CD4-positive, alpha-beta T cell treated with Interleukin-2 at 100 ng/mL for 4 hours (primary cell): ENCODE measurements at places on chromosomes 12 and 14.

- DNase-seq: peak; percentile 96
Observed at GRCh38 chr14:21510735-21511657, at the start of gene METTL3. TSS of gene METTL3 (minus strand) at chr14:21511340. CDS start at chr14:21511223, 117 bp downstream.

DNA sequence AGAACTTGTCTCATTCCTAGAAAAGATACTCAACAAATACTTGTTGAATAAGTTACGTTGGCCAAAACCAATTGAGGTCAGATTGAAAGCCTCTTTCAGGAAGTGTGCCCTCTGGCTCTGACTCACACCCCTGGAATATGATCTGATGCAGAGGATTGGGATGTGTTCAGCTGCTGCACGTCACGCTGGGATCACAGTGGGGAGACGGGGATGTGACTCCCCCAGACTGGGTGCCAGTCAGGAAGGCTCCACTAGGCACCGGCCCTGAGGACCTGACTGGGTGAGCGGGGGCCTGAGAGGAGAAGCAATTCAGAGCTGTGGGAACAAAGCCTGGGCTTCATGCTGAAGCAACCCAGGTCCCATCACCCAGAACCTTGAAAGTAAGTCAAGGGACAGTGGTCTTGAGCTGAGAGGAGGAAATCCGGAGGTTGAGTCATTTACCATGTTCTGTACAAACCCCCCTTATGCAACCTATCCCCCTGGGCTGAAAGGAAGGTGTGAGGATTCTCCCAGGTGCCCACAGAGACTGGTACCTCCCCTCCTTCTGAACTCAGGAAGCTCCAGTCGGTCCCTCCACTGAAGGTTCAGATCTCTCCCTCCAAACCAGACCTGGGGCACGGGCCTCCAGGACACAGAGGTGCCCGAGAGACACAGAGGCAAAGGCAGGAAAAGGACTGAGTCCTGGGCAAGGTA is 3.9 kb downstream of the CEBPE start:
- no peak for DNase-seq

DNA sequence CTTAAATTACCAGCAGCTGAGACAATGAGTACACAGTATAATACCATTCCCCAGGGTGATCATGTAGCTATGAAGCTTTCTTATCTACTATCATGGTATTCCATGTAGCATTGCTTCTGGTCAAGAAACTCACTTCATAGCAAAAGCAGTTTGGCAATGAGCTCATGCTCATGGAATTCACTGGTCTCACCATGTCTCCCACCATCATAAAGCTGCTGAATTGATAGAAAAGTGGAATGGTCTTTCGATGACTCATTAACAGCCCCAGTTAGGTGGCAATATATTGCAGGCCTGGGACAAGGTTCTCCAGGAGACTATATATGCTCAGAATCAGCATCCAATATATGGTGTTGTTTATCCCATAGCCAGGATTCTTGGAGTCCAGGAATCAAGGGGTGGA is 553.7 kb downstream of the FOXG1 start:
- no peak for DNase-seq

DNA sequence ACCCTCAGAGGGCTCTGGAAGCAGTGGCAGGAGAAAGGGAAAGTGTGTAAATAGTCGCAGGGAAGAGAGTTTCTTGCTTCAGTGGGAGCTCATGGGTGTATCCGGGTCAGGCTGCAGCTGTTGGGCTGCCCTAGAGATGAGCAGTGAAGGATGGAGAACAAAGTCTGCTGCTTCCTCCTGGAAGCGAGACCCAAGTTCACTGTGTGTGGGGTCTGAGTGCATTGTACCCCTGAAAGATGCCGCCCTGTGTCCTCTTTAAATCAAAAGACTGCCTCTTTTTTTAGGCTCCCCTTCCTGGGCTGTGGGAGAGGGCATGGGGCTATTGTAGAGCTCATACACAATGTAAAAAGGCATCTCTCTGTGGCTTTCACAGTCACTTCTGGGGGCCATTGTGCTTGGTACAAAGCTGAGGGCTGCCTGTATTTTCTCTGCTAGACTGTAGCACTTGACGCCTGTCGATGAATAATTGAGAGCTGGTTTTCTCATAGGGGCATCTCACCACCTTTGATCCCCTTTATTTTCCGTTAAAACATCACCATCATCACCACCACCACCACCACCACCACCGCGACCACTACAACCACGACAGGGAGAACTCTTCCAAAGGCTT is 16.7 kb downstream of the CHST11 start:
- DNase-seq: peak; percentile 26

GRCh38 chr14:69896080-69896479 is 16.9 kb downstream of the SMOC1 start:
- no peak for DNase-seq

- no peak for DNase-seq
Observed at GRCh38 chr14:33646692-33647260, 304.1 kb downstream of the EGLN3 start.

GRCh38 chr14:105974902-105975301 is 448.5 kb downstream of the TMEM121 start:
- peak; percentile 58 for DNase-seq

GRCh38 chr12:68428211-68428610 is 96.0 kb upstream of the MDM1 start:
- no peak for DNase-seq

DNA sequence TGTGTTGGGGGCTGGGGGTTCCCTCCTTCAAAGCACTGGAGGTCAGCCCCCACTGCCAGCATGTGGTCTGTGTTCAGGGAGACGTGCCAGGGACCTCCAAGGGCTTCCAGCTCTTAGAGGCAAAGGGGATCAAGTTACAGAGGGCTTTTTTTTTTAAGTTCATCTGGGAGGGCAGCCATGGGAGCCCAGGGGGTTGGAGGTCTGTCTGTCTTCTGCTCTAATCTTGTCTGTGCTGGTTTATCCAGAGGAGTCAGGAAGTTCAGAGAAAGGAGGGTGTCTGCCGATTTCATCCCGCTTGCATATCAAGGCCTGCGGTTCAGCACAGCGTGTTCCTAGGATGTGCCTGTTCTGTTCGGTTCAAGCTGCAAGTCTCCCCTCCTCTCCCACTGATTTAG is 72.2 kb downstream of the TMEM132C start:
- no peak for DNase-seq

DNA sequence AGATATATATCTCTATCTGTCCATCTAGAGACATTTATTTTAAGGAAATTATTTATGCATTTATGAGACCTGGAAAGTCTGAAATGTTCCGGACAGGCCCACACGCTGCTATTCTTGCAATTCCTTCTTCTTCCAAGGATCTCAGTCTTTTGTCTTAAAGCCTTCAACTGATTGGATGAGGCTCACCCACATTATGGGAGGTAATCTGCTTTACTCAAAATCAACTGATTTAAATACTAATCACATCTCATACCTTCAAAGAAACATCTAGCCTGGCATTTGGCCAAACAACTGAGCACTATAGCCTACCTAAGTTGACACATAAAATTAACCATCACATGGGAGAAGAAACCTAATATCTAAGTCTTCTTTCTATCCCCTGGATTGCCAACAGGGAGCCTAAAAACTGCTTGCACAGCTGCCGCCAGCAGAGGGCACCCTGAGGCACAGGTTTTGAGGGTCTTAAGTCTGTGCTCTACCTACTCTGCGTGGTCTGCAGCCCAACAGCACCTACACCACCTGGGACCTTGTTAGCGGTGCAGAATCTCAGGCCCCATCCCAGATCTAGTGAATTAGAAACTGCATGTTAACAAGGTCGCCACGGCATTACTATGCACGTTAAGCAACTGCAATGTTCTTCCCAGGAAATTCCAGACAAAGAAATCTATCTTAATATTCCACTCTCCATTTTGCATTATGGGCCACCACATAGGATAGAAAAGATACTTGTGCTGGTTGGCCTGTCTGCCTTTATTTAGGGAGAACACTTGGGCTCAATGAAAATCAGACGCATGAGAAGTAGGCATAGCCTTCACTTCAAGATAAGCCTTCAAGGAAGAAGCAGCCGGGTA is 249.7 kb downstream of the FOXG1 start:
- no peak for DNase-seq

DNA sequence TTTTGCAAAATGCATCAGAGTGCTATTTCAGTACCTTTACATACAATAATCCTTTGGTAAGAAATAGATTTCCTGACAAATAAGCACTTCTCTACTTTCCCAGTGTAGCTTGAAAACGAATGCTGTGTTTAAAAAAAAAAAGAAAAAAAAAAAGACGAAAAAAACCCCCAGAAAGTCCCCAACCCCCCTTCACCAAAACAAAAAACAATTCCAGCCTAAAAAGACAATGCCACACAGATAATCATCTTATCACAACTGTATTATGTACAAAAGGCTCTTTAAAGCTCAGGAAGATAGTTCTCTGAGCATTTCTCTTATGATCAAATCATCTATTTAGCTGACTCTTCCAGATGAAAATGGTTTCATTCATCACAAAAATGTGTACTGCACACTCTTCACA is 1.6 kb downstream of the FERMT2 start:
- no peak for DNase-seq

GRCh38 chr12:1794440-1795090 is 25.8 kb upstream of the LRTM2 start:
- no peak for DNase-seq

GRCh38 chr12:40156021-40156764 is 50.3 kb upstream of the SLC2A13 start:
- DNase-seq: no peak

- DNase-seq: no peak
Observed at GRCh38 chr12:102958830-102959176, 1.3 kb downstream of the ASCL1 start.

DNA sequence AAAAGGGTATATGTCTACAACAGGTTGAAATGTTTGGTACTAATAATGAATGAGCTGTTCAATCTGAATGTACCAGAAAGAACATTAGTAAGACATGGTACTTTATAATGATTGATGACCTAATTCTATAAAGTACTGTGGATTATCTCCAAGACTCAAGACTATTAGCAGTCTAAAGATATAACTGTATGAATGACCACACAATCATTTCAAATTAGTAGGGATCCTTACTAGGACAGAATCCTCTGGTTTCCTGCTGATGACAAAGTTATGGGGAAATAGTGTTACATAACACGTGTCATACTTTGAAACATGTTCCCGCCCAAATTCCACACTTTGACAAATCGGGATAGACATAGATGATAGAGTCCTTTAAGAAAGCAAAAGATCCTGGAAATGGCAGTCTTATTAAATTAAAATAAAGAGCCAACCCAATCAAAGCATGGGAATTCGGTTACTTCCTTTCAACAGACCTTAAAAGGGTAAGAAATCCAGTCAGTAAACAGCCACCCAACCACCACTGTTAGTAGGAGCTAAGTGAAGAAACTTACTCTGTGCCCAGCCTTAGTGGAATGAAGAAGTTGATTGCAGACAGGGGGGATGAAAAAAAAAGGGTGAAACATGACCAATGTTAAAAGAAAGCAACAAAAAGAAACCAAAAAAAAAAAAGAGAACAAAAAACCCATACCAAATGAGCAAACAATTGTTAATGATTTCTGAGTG is 2.8 kb downstream of the VPS29 start:
- DNase-seq: no peak

GRCh38 chr12:63419154-63419553 is 249.1 kb downstream of the DPY19L2 start:
- DNase-seq: no peak

DNA sequence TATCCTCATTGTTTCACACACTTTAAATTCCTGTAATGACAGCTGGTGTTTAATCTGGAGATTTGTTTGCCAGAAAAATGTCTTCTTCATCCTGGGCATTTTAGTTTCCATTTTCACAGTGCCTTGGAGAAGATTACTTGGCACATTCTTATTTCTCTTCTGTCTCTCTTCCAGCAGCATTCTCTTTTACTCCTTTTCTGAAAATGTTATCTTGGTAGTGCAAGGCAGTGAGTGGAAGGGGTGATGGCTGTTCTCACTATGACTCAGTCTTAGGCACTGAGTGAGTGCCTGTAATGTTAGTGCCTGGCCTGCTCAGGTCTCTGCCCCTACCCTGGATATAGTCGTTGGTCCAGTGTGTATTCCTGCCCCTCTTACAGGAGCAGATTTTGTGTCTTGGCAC is 13.1 kb downstream of the CLECL1 start:
- DNase-seq: no peak

DNA sequence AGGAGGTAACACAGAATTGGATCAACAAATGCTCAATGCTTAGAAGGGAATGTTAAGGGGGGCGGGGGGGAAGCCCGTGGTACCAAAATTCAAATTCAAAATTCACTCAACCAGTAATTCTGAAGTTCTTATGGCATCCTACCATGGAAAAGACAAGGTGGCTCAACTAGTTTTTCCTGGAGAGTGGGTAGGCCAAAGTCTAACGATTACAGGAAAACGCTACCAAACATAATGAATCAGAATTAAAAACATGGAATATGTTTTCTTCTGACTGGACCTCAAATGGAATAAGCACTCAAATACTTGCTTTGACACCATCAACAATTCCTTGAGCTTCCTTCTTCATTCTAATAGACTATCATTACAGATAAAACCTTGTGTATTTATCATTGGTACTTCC is 2.3 kb downstream of the NACA start:
- DNase-seq: no peak

GRCh38 chr14:70882776-70883492 is 24.3 kb upstream of the PCNX1 start:
- peak; percentile 24 for DNase-seq

GRCh38 chr12:112963227-112963861 is 15.0 kb upstream of the OAS2 start:
- DNase-seq: no peak

- no peak for DNase-seq
Observed at GRCh38 chr12:29157486-29157946, 8.4 kb downstream of the FAR2 start.

GRCh38 chr12:43131301-43131700 is 420.7 kb downstream of the ADAMTS20 start:
- DNase-seq: no peak

DNA sequence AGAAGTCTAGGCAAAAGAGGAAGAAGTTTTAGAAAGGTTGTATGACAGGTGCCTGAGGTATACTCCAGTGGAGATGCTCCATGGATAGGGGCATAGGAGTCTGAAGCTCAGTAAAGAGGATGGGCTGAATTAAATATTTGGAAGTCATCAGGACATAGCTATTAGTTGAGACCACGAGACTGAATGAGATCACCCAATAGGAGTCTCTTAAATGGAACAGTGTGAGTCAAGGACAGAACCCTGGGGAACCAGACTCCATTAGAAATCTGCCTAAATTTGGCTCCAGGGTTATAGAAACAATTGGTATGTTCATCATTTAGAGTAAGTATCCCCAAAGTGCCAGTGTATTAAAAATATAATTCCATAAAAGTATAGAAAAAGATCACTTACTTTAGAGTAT is 172.6 kb downstream of the PRKCH start:
- no peak for DNase-seq

GRCh38 chr12:24752763-24753462 is 196.0 kb downstream of the BCAT1 start:
- DNase-seq: no peak

GRCh38 chr12:10136637-10137205 is 6.7 kb upstream of the CLEC7A start:
- DNase-seq: no peak

GRCh38 chr12:27009881-27010301 is 4.3 kb downstream of the TM7SF3 start:
- DNase-seq: no peak

- DNase-seq: no peak
Observed at GRCh38 chr14:103286460-103286859, 47.6 kb upstream of the EIF5 start.

GRCh38 chr12:59587710-59588109 is 8.1 kb upstream of the SLC16A7 start:
- DNase-seq: no peak
